Ammon's horn (tissue), 1 donor: ENCODE measurements at places on chromosomes 12 and 14.

GRCh38 chr14:36757734-36758601, 96.3 kb downstream of the PAX9 start:
- DNase-seq: no peak

DNA sequence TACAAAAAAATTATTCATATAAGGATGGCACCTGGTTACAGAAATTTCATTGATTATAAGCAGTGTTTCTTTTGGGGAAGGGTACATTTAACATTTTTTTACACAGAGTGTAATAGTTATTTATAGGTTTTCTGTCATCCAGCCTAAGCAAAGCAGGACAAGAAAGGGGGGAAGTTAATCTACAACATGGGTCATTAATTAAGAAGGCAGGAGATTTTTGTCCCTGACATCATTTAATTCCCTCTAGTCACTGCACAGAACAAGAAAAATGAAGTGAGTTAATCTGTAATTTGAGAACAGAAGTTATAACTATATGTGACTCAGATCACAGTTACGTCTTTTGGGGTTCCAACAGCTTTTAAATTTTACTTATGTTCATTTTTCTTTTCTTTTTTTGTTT, 173.4 kb downstream of the PTPRO start:
- no peak for DNase-seq

- DNase-seq: no peak
Measured at GRCh38 chr14:31897581-31898186, 179.4 kb upstream of the ARHGAP5 start.

DNA sequence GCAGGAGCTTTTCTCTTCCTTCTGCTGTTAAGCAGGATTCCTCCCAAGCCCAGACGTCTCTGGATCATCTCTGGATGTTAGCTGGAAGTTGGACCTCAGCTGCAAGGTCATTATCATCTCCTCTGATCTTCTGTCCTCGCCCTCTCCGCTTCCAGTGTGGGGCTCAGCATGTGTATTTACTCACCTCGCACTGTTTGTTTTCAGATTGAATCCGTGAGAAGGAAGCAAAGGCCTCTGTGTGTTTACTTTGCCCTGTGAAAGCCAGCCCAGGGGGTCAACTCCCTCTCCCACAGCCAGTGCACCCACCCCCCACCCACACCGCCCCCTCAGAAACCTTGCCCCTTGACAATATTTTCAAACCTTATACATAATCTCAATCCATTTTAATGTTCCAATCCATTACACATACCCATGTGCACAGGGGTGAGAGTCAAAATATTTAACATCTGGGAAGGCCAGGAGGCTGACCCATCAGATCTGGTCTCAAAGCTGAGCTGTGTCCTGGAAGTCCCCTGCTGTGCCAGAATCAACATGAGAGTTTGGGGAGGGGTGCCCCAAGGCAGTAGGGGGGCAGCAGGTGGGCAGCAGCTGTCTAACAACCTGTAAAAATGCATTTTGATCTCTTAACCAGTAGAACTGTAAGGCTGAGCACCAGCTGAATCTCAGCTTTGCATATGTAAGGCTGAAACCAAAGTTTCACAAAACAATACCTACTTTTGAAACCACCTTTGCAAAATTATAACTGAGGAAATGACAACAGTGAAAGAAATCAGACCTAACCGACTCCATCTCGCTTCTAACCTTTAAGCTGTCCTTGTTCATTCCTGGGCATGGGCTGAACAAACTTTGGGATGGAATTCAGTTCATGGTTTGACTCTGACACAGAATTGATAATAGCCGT, 157.9 kb downstream of the ZNF664 start:
- DNase-seq: no peak

GRCh38 chr14:106276326-106277267, 750.2 kb downstream of the TMEM121 start:
- DNase-seq: no peak

DNA sequence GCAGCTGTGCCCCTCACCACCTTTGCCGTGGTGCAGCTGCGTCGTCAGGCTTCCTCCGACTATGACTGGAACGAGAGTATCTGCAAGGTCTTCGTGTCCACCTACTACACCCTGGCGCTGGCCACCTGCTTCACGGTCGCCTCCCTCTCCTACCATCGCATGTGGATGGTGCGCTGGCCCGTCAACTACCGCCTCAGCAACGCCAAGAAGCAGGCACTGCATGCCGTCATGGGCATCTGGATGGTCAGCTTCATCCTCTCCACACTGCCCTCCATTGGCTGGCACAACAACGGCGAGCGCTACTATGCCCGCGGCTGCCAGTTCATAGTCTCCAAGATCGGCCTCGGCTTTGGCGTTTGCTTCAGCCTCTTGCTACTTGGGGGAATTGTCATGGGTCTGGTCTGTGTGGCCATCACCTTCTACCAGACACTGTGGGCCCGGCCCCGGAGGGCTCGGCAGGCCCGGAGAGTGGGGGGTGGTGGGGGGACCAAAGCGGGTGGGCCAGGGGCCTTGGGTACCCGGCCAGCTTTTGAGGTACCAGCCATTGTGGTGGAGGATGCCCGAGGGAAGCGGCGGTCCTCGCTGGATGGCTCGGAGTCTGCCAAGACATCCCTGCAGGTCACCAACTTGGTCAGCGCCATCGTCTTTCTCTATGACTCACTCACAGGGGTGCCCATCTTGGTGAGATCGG, 2.6 kb downstream of the GPR162 start:
- DNase-seq: peak; percentile 25

DNA sequence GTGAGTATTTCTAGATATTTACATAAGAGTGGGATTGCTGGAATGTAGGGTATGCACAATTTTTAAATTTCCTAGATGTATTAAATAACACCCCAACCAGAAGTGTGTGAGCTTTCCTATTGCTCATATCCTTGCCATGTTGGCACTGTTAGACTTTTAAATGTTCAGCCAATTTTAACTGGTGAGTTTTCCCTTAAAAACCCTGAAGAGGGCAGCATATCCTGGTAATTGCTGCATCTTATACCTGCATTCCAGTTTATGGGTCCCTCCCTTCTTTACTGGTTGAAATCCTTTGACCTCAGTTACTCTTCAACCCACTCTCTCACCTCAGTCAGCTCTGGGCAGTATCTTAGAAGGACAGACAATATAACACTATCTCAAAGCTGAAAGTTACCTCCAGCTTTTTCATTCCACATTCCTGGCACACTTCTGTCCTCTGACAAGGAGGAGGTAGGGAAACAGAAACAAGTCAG, 270.6 kb downstream of the PAWR start:
- no peak for DNase-seq

- DNase-seq: no peak
Measured at GRCh38 chr12:8603856-8604255, 8.8 kb downstream of the AICDA start.
